Daoy (cell line): ENCODE measurements at places on chromosomes 16 and 17. TPM values are rescaled to one million over a fixed set of nuclear protein-coding genes. Genes with fewer than 3 reads are reported as not detected.

DNA sequence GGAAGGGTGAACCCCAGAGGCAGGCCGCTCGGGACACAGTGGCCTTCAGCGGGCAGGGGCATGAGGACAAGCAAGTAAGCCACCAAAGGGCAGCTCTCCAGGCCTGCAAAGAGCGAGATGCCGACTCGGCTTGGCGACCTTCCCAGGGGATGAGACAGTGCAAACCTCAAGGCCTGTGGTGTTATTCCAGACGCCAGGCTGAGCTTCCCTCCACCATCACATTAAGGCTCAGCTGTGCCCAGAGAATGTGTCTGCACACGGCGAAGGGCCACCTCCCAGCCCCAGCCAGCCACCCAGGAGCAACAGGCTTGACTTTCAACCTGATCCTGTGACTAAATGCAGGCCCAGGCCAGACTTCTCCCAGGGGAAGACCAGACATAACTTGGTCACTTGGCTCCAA, 251.4 kb downstream of the SOX9 start:
- DNase-seq: peak; percentile 65

The SPNS2 gene
- not detected in 2 replicates for total RNA-seq

DNA sequence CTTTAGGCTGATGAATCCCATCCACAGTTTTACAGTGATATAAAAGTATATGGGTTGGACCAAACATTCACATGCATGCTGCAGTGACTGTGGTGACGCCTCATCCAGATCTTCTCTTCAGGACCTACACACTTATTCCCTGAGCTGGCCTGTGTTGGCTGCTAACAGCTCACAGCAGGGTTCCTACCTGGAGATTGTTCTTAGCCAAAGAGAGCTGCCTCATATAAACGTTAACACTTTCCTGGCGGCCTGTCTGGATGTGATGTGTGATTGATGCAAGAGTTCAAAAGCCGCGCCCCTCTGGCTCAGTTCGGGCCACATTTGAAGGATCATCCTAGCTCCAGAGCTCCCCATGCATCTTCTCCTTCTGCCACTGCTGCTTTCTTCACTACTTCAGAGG, 93.0 kb upstream of the NETO2 start:
- DNase-seq: no peak

- DNase-seq: no peak
Observed at GRCh38 chr16:10069374-10069773, 112.9 kb downstream of the GRIN2A start.

The ALOX15B gene
- total RNA-seq: not detected in 2 replicates

DNA sequence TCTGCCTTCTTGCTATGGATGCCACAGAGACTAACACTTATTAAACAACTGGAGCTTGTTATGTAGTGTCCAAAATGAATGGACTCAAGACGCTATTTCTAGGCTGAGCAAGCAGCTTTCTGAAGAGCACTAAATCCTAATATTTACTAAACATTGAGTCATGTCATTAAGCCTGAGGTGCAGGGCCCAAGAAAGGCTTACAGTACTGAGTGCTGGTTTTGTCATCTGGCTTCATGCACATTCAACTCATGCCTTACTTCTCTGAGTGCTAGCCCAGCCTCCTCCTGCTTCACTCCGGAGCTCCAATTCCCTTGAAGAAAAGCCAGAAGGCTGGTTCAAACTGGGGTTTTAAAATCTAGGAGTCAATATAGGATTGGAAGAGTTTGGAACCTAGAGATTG, 363.3 kb upstream of the CDH5 start:
- DNase-seq: no peak

DNA sequence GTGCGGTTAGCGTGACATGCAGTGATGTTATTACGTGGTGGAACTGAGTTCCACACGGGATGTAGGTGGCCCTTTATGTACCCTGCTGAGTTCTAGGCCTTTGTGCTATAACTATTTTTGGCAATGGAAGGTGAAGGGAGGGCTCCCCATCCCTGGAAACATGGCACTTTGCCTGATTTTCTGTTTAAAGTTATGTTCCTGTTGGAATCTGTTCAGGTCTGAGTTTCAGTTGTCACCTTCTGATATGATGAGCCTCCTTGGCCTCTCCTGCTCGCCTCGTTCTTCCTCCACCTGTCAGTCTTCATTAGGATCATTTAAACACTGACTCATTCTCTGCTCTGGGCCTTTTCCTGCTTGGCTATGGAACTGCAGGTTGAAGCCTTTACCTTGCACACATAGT, 200.6 kb downstream of the FTO start:
- no peak for DNase-seq

The C16orf89 gene
- total RNA-seq: not detected in 2 replicates
